Thyroid gland (tissue), 4 donors: ENCODE measurements at places on chromosomes 13 and 19. TPM values are rescaled to one million over a fixed set of nuclear protein-coding genes. Genes with fewer than 3 reads are reported as not detected.

Gene IRGC
- total RNA-seq: not detected

Gene CYP4F12
- 4.6 TPM for total RNA-seq

Gene IGFL4
- not detected for total RNA-seq

Gene ZIC2
- not detected for total RNA-seq

Gene RGS9BP
- 0.63 TPM for total RNA-seq

Gene RDH8
- total RNA-seq: not detected

Gene NKG7
- not detected for total RNA-seq

Gene KLC3
- total RNA-seq: 0.78 TPM

Gene BCL2L12
- total RNA-seq: 7.5 TPM

Gene TSPAN16
- not detected for total RNA-seq

Gene ZNF578
- total RNA-seq: 3.2 TPM

Gene MTUS2
- 1.5 TPM for total RNA-seq

DNA sequence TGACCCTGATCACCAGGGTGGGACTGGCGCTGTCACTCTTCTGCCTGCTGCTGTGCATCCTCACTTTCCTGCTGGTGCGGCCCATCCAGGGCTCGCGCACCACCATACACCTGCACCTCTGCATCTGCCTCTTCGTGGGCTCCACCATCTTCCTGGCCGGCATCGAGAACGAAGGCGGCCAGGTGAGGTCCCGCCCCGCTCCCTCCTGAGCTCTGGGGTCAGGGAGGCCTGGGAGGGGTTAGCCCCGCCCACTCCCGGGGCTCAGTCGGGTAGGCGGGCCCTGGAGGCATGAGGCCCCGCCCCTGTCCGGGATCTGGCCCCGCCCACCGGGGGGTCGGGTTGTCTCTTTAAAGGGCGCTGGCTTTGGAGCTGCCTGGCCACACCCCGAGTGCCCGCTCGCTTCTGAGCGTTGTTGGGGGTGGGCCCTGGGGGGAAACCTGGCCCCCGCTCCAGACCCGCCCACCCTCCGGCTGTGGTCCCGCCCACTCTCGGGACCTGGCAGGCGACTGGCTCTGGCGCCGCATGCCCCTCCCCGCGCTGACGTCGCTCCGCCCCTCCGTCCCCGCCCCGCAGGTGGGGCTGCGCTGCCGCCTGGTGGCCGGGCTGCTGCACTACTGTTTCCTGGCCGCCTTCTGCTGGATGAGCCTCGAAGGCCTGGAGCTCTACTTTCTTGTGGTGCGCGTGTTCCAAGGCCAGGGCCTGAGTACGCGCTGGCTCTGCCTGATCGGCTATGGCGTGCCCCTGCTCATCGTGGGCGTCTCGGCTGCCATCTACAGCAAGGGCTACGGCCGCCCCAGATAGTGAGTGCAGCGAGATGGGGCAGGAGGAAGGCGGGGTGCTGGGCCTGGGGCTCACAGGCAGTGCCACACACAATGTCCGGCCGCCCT is 13.1 kb downstream of the DDX39A start:
- DNase-seq: peak; percentile 83

DNA sequence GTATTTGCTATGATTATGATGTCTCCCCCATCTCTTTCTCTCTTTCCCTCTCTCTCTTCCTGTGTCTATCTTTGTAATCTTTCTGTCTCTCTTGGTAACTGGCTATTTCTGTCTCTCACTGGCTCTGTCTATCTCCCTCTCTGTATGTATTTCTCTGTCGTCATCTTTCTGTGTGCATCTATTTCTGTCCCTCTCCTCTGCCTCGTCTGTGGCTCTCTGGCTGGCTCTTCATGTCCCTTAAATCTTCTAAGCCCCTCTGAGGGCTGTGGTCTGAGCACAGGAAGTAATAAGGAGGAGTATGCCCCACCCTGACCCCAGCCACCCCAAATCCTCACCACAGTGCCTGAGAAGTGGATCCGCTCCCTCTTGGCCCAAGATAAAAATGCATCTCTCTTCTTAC is 104.4 kb downstream of the DNAJC15 start:
- no peak for DNase-seq

DNA sequence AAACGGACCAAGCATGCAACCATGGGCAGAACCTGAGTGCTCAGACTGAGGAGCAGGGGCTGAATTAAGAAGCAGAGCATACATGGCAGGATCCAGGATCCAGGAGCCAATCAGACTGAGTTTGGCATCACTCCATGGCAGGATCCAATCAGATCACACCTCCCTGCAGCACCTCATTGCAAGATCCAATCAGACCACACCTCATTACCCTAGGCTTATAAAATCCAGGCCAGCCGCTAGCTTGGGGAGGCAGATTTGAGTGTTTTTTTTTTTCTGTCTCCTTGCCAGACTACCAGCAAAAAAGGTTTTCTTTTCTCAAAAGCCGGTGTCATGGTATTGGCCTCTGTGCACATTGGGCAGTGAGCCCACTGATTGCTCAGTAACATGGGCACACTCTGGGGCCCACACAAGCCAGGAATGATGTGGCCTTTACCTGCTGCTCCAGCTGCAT is 127.9 kb upstream of the GJB6 start:
- DNase-seq: peak; percentile 91

DNA sequence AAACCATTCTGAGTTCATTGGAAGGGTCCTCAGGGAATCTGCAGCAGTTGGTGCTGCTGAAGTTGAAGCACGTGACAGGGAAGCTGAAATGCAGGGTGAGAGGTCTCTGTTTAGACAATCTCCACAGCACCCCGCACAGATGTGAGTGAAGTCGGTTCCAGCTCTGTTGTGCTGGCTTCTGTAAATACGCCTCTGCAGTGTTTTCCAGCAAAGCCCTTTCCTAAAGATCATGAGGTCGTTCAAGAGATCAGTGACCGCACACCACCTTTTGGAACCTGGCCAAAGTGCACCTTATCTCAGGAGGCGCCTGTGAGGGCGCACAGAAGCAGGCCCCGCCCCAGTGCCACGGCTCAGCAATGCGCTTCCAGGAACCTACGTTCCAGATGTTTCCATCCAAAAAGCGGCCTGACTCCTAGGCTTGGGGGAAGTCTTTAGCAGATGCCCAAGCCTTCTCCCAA is 10.8 kb downstream of the CUL4A start:
- no peak for DNase-seq

- no peak for DNase-seq
These were observed 29.9 kb upstream of the LSM14A start for GRCh38 chr19:34142440-34142839.

DNA sequence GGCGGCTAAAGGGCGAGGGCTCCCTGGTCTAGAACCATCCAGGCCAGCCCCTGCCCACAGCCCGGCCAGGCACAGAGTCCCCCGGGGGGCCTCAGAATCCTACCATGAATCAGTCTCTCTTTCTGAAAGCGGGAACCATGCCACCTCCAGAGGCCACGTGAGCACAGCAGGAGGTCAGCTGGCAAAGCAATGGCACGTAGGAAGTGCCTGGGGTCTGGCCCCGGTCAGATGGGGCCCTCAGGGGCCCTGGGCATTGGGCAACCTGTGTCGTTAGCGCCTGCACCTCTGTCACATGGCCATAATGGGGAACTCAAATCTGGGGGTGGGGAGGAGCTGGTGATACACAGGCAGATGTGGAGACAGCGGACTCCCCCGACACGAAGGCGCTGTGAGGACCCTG is 8.8 kb downstream of the MFSD12 start:
- DNase-seq: no peak

DNA sequence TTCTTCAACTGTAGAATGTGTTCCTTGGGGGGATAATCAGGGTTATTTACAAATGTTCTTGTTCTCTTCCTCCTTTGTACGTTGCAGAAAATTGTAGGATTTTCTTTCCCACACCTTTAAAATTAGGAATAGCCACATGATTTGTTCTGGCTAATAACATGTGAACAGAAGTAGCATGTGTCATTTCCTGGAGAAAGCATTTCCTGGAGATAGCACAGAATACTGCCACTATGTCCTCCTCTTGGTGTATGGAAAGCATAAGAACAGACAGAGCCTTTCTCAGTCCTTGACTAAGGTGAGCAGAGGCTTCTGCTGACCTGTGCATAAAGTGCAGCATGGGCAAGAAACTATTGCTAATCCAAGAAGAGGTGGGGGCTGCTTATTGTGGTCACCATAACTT is 101.8 kb downstream of the FAM216B start:
- no peak for DNase-seq

- DNase-seq: peak; percentile 18
These were observed 572 bp upstream of the FKBP8 start for GRCh38 chr19:18543814-18544475.
